CD4-positive, alpha-beta T cell treated with Interleukin-12 subunit alpha and Interleukin-12 subunit beta, for 1 hour (primary cell): ENCODE measurements at places on chromosomes 1 and 21.

GRCh38 chr1:30750731-30751291, 6.8 kb downstream of the LAPTM5 start:
- DNase-seq: no peak

- no peak for DNase-seq
These were observed 1.7 kb upstream of the ACTRT2 start for GRCh38 chr1:3019516-3020051.

DNA sequence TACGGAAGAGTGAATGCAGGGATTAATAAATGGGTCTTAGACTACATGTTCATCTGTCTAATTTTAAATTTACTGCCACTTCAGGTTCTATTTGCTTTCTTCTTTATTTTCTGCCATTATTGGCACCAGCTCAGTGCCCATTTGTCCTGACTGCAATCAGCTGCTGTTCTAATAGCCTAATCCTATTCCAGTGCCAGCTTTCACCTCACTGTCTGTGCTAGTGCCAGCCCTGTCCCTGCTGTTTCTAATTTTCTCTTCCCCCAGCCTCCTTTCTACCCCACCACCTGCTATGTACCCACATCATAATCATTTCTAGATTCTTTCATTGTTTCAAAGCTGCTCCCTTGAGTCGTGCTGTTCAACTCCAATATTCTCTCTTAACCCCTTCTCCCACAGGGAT, 86.4 kb downstream of the KCNK1 start:
- no peak for DNase-seq

GRCh38 chr1:50633465-50633864, 210.2 kb upstream of the DMRTA2 start:
- no peak for DNase-seq
